ENCODE measurements at places on chromosomes 6 and 20. TPM values are rescaled to one million over a fixed set of nuclear protein-coding genes. Genes with fewer than 3 reads are reported as not detected.

GRCh38 chr6:36762123-36762522 lies 64.5 kb downstream of the RAB44 start:
- no peak for DNase-seq

DNA sequence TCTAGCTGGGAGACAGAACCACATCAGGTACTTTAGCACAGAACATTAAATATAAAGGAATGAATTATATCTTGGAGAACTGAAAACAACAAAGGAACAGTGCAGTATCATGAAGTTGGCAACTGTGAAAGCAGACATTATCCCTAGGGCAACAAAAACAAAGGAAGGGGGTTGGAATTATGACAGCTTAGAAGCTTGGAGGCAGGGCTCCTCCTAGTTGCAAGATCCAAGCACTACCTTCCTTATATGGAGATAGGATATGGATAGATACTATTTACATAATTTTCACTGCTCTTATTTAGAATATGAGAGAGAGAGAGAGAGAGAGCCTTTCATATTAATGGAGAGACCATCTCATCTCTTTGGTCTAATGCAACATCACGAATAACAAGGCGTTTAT lies 27.0 kb downstream of the TMEM14A start:
- DNase-seq = no peak

ARMH2 gene
- polyA plus RNA-seq = not detected

MYL9 gene
- 544 TPM for polyA plus RNA-seq

QRSL1 gene
- 13.4 TPM for polyA plus RNA-seq

DNA sequence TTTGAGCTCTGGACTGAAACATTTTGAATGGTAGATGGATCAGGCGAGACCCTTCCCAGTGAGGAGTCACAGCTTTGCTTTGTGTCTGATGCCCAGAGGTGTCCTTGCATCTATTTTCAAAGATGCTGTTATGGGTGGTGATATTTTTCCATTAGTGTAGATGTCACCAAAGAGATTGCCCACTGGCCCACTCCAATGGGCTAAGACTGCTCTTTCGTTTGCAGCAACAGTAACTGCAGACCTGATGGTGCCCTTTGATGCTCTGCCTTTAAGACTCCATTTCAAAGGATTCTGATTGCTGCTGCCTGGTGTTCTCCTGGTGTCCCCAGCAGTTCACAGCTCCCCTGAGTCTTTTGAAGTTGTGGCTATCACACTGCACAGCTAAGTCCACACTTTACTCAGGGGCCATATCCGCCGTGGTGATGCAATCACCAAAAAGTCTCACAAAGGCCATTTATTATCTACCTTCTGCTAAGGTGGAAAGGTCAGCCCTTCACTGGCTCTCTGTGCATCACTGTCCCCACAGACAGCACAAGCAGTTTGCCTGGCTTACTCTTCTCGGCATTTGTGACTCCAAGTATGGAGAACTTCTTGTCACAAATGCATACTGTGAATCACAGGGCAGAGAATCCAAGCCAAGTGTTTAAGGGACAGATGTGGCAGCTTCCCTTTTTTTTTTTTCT lies 56.4 kb downstream of the NOX3 start:
- DNase-seq = no peak
